Activated T-helper 9 cell treated with anti-CD3 and anti-CD28 coated beads, Interleukin-2, amount 50 U/mL, for 16 hours (primary cell): ENCODE measurements at places on chromosomes 4 and X.

GRCh38 chr4:121064482-121064881 is 7.9 kb downstream of the NDNF start:
- DNase-seq = no peak

DNA sequence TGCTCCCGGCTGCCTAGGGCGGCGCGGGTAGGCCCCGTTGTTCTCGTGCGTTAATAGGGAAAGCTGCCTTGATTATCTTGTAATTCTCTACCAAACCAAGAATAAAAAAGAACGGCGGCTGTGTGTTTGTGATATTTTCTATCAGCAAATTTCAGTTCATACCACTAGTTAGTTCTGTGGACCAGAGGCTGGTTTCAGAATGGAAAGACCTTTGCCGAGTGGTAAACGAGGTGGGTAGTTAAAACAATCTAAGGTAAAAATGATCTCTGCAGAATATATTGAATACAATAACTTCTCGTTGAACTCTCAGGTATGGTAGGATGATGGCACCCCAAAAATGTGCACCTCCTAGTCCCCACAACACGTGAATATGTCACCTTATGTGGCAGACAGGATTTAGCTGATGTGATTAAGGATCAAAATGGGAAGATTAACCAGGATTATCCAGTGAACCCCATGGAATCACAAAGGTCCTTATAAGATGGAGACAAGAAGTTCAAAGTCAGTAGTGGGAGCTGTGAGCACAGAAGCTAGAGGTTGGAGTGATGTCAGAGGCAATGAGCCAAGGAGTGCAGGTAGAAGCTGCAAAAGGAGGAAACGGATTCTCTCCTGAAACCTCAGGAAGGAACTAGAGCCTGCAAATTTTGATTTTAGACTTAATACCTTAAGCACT is 574 bp upstream of the CFAP97 start:
- DNase-seq = no peak

GRCh38 chrX:110863883-110864282 is 68.3 kb upstream of the CHRDL1 start:
- DNase-seq = no peak

- no peak for DNase-seq
Observed at GRCh38 chrX:139971394-139971749, 6.1 kb upstream of the CXorf66 start.

DNA sequence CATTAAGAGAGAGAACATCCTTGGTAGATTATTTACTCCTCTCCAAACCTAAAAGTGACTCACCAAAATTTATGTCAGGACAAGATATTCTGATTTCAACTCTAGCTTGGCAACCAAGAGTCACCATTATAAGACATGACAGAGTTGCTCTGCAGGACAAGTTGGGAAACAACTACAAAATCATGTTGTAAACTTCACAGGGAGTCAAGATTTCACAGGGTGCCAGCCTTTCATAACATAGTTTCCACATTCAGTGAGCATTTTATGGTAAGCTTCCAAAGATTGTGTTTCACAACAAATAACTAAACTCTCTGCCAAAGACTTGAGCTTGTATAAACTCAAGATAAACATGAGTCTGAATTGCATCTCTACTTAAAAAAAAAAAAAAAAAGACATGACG is 121.0 kb upstream of the DIAPH2 start:
- DNase-seq = no peak

DNA sequence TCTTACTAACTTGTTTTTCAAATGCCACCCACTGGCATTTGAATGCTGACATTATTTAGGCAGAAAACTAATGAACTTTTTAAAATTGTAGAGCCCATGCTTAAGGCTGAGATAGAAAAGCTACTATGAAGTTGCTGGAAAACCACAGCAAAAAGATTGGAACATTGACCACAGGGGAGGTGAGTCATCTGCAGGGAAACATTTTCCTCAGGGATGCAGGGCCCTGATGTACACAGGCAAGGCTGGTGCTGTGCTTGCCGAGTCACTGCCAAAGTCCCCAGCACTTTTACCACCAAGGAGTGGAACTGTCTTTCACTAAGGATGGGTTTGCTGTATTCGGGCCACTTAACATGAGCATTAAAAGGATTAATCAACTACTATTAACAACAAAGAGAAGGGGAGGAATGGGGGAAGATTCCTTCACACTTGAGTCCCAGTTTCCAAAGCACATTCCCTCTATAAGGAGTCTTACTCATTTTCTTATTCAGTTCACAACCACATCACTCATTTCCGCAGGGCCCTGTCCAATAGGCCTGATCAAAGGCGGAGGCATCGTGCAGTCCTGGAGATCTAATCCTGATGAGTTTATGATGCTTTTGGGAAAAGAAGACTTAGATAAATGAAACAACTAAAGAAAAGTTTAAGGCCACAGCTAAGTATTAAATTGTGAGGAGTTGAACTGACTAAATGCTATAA is 202.9 kb upstream of the NPY2R start:
- DNase-seq = no peak

GRCh38 chrX:51747671-51748070 is 4.4 kb downstream of the GSPT2 start:
- DNase-seq = no peak

- DNase-seq = no peak
Observed at GRCh38 chr4:127410644-127411043, 222.1 kb upstream of the INTU start.

GRCh38 chr4:110412354-110413065 is 63.4 kb upstream of the ENPEP start:
- no peak for DNase-seq

- DNase-seq = no peak
Observed at GRCh38 chr4:175542786-175543185, 269.3 kb downstream of the GPM6A start.

- no peak for DNase-seq
Observed at GRCh38 chrX:131279197-131279596, 9.9 kb downstream of the IGSF1 start.

DNA sequence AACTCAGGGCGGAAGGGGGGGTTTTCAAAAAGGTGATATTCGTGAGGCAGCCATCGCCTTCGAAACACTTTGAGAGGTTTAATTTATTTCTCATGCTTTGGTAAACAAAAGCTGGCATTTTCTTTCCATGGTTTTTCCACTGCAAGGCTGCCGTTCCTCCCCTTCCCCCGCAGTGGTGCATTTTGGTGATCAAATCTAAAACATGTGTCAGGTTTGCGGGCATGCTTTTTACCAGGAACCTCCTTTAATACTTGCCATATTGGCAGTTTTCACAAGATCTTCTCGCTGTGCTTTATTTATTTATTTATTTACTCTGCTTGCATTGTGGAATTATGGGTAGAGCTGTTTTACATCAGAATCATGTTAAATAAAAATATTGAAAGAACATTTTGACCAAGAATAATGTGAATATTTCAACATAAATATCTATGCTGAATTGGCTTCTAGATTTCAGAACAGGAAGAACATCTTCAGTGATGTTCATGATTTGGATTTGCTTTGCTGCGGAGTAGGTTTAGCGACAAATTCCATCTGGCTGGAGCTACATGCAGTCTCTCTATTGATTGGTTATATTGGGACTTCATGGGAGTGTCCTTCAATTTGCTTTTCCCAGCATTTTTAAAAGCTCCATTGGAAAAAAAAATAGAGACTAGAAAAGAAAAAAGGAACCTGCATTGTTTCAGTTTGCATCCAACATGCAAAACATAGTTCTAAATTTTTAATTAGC is 54.4 kb downstream of the STOX2 start:
- no peak for DNase-seq

- DNase-seq = no peak
Observed at GRCh38 chrX:145552643-145553042, 265.0 kb upstream of the SLITRK2 start.

- no peak for DNase-seq
Observed at GRCh38 chr4:109134268-109134667, 168.2 kb downstream of the COL25A1 start.

GRCh38 chr4:22999419-22999818 is 306.7 kb downstream of the GBA3 start:
- no peak for DNase-seq

DNA sequence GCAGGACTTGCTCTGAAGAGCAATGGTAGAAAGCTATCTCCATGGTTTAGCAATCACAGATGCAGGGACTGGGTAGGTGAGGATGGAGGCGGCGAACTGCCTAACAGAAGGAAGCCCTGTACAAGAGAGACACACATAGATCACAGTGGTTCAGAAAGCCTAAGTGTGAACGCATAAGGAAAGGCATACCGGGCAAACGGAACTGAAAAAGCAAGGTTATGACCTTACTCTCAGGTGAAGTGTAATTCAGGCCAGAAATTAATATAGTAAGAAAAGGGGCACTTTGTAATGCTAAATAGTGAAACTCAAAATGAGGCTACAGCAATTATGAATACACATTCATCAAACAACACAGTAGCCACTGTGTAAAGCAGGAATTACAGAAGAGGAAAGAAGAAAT is 126.6 kb downstream of the PALLD start:
- DNase-seq = no peak

- DNase-seq = no peak
Observed at GRCh38 chr4:82833696-82834313, 35.2 kb upstream of the SCD5 start.

DNA sequence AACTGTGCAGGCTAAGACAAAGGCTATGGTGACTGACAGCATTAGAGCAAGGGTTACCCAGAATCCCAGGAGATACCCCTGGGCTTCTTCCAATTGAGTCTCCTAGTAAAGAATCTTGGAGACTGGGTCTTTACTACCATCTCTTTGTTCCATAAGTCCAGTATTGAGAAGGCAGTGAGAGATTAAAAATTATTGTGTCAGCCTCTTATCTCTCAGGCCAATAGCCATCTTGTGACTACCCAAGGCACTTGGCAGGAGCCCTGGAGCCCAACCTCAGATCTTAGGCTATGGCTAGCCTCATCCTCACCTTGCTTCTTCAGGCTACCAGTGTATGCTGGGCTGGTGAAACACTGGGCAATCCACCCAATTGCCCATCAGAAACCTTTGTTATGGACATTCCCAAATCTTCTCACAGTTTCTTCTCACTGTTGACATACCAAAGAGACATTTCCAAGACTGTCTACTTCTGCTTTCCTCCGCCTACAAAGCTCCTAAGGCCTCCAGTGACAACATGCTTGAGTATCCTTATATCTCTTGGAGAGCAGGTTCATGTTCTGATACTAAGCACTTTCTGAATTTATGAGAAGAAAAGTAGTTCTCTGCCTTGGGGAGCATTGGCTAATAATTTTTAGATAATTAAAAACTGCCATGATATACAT is 76.3 kb upstream of the STIM2 start:
- no peak for DNase-seq

- no peak for DNase-seq
Observed at GRCh38 chrX:43718956-43719355, 62.9 kb downstream of the MAOA start.

DNA sequence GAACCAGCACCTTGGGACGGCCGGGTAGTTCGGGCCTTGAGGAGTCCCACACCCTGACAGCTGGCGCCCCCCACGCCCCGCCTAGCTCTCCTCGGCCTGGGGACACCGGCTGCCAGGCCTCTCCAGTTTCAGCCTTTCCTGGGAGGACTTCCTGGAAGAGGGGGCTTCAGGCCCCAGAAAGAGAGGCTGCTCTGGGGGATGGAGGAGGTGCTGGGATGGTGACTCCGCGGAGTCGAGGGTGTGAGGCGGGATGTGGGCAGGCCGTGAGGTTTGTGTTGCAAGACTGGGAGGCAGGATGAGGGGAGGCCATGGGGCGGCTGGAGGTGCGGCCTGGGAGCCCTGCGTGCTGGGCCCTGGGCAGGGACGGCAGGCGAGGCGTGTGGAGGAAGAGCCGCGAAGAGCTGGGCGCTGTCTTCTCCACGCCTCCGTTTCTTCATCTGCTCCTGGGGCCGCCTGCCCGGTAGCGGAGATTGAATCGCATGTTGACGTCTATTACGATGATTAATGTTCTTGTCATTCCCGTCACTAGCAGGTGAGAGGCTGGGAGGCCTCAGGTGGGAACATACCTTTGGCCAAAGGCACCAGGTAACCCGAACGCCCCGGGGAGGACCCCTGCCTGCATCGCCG is 918 bp upstream of the FGFRL1 start:
- peak; percentile 46 for DNase-seq

DNA sequence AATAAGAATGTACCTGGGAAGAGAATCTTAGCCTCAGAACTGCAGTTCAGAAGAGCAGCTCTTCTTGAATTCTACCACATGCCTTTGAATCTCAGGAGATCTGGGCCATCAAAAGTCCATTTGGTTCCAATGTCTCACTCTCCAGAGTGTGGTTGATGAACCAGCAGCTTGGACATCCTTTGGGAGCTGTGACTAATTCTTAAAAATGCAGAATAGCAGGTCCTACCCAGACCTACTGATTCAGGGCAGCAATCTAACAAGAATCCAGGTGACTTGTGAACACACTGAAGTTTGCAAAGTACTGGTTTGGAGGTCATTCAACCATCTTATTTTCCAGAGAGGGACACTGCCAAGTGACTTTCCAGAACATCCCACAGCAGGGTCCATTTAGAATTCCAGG is 244.7 kb downstream of the PACRGL start:
- no peak for DNase-seq

- no peak for DNase-seq
Observed at GRCh38 chr4:42488554-42488953, 91.3 kb downstream of the SHISA3 start.

DNA sequence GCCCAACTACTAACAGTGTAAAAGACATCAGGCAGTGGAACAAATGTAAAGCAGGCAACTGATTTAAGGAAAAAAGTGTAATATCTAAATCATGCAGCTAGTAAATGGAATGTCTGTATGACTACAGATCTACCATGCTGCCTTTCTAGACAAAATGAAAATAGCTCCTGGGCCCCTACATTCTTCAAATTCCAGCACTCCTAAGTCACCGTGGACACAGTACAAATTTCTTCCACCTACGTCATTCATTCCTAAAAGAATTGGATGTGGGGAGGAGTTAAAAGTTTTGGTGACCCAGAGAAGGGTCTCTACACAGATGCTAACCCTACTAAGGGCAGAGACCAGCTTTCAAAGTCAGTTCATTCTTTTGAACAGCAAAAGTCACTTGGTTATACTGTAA is 137.2 kb upstream of the ARHGEF9 start:
- no peak for DNase-seq

GRCh38 chr4:156593464-156593863 is 378.1 kb downstream of the PDGFC start:
- no peak for DNase-seq

DNA sequence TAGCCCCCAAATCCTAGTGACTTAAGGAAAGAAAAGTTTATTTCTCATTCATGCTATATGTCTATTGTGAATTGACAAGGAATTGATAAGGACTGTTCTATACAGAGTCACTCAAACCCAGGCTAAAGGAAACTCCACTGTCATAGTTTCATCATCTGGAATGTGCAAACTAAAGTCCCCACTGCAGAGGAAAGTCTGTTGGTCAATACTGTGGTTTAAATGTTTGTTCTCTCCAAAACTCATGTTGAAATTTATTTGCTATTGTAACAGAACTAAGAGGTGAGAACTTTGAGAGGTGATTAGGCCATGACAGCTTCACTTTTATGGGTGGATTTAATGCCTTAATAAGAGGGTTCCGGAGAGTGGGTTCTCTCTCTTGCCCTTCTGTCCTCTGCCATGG is 149.6 kb downstream of the COX18 start:
- no peak for DNase-seq

- no peak for DNase-seq
Observed at GRCh38 chr4:113059449-113060182, 10.2 kb downstream of the ANK2 start.

- DNase-seq = no peak
Observed at GRCh38 chr4:124030147-124030546, 633.6 kb downstream of the SPRY1 start.
